ENCODE measurements at places on chromosomes 5 and 9.

DNA sequence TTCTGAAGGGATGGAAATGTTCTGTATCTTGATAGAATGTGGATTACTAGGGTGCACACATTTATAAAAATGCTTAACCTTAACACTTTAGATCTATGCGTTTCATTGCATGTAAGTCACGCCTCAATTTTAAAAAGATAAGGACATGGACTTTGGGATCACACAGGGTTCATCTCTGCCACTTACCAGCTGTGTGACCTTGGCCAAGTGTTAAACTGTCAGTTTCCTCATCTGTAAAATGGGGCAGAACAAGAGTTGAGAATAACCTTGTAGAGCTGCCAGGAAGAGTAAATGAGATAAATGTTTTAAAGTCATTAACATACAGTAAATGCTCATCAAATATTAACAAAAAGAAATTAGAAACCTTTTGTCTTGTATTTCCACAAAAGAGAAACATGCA lies 53.5 kb downstream of the NR6A1 start:
- no peak for DNase-seq

DNA sequence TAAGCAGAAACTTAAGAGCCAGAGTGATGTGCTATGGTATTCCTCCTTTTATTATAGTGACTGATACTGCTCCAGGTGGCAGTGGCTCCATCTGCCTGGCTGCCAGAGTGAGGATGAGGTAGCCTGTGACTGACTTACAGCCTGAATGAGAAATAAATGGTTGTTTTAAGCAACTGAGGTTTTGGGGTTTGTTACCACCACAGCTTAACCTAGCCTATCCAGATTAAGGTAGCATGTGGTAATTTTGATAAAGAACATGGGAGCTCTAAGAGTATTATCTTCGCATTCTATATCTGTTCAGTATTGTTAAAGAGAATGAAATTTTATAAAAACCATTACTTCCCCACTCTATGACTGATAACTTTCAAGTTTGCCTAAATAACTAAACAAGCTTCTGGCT lies 39.0 kb downstream of the GOLPH3 start:
- DNase-seq: no peak

DNA sequence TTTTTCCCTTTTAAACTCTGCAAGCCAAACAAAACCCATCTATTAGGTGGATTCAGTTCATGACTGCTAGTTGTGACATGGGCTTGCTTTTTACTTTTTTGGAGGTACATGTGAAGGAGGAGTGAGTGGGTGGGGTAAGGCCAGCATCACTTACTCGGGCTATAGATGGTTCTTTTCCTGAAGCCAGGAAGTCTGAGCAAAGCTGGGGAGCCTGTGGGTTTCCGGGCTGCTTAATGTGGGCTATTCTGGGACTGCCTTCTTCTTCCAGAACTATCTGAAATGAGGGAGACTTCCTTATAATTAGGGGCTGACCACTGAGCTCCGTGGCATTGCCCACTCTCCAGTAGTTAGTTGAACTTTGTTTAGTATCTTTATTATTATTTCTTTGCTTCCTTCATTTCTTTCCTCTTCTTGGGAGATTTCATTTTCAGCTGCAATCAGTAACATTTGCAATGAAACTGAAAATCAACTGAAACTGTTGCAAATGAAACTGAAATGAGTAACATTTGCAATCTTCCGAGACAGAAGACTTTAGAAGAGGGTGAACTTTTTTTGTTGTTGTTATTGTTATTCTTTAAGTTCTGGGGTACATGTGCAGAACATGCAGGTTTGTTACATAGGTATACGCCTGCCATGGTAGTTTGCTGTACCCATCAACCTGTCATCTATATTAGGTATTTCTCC lies 204.9 kb downstream of the LRRC70 start:
- DNase-seq: no peak

DNA sequence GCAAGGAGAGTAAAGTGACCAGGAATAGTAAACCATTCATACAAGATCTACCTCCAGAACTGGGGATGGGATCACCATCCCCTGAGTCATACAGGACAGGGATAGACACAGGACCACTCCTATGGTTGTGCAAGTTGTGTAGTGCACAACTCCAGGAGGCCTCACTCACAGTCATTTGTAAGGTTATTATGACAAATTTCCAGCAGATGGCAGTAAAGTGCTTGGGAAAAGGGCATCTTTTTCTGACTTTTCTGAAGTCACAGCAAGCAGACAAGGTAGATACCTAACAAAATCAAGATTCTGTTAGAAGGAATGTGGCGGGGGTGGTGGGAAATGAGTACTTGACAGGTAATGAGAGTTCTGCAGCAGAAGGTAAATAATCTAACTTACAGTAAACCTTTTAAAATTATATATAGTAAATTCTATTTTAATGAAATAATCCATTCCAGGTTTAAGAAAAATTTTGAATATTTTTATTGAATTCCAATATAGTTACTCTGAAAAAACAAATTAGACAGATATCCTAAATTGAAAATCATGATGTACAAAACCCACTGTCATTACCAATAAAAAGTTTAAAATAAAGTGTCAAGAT lies 16.7 kb upstream of the KIF27 start:
- no peak for DNase-seq

GRCh38 chr5:67246108-67246507 lies 49.5 kb upstream of the CD180 start:
- no peak for DNase-seq

All from stimulated activated CD4-positive, alpha-beta T cell treated with anti-CD3 and anti-CD28 coated beads, Interleukin-15, amount 100 ng/mL, for 1 hour (primary cell).